ENCODE measurements at places on chromosomes 16 and 17.

DNA sequence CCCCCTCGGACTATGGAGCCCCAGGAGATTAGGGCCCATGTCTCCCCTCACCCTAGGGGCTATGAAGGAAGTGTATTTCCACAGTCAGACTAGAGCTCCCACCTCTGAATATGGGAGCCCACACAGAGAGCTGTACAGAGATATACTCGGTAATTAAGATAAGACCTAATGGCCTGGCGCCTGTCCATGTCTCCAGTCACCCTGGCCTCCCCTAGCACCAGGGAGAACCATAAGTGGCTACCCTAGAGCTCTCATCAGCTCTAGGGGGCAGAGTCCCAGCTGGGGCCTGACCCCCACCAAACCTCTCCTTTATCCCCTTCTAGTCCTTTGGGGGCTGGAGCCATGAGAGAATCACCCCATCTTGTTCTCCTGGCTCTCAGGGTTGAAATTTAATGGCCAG, 2.4 kb downstream of the TMEM101 start:
- no peak for DNase-seq

GRCh38 chr17:77479372-77480198, 338.8 kb downstream of the SEC14L1 start:
- no peak for DNase-seq

- no peak for DNase-seq
Observed at GRCh38 chr17:3695129-3695722, 729 bp downstream of the P2RX5 start.

DNA sequence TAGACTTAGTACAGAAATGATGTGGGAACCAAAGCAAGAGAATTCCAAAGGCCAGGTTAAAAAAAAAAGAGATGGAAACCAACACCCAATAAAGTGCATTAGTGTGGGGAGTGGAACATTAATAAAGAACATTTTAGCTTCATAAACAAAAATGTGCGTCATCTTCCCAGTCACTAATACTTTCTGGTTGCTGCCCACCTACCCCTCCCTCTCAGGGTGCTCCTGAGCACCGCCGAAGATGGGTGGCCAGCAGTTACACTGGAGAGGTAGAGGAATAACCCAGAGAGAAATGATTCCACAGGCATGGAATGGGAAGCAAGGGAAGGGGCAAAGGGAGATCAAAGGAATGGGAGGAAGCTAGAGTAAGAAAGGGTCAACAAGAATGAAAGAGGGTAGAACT, 6.0 kb upstream of the CHD3 start:
- DNase-seq, result no peak

- no peak for DNase-seq
Observed at GRCh38 chr17:82334622-82335394, 1.2 kb upstream of the SECTM1 start.

- no peak for DNase-seq
Observed at GRCh38 chr17:9009737-9010136, 11.6 kb upstream of the NTN1 start.

DNA sequence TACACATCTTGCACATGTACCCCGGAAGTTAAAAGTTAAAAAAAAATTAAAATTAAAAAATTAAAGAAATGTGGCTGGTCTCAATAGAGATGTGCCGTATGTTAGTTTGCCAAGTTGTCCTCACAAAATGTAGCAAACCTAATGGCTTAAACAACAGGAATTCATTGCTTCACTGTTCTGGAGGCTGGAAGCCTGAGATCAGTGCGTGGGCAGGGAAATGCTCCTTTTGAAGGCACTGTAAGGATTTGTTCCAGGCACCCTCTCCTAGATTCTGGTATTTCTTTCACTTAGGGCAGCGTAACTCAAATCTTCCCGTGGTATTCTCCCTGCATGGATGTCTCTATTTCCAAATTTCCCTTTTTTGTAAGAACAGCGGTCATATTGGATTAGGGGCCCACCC, 32.7 kb upstream of the MON1B start:
- DNase-seq, result no peak

DNA sequence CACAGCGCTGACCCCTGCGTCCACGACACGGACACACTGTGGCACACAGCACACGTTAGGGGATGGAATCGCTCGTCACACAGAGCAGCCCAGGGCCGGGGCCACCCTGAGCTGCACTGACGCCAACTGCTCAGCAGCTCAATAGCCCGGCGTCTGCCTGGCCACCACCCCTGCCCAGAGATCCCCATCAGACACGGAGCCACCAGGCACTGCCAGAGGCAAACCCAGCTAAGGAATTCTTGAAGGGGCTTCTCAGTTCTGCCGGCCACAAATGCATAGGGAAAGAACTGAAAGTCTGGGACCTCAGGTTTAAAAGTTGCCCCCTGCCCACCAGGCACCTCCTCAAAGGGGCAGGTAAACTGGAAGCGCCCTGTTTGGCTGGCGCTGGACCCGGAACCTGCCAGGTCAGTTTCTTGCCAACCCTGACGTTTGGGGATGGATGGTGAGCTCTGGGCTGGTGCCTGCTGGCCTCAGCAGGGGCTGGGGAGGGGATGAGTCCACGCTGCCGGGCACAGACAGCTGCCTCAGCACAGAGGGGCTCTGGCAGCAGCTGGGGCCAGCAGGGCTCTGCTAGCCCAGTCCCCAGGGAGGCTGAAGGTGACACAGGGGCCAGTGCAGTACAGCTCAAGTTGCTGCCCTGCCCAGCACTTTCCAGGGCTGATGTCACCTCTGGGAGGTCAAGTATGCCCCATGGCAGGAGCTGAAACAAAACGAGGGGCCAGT, 33.2 kb downstream of the TIMM22 start:
- no peak for DNase-seq

GRCh38 chr17:6177941-6178694, 107.9 kb downstream of the WSCD1 start:
- no peak for DNase-seq

DNA sequence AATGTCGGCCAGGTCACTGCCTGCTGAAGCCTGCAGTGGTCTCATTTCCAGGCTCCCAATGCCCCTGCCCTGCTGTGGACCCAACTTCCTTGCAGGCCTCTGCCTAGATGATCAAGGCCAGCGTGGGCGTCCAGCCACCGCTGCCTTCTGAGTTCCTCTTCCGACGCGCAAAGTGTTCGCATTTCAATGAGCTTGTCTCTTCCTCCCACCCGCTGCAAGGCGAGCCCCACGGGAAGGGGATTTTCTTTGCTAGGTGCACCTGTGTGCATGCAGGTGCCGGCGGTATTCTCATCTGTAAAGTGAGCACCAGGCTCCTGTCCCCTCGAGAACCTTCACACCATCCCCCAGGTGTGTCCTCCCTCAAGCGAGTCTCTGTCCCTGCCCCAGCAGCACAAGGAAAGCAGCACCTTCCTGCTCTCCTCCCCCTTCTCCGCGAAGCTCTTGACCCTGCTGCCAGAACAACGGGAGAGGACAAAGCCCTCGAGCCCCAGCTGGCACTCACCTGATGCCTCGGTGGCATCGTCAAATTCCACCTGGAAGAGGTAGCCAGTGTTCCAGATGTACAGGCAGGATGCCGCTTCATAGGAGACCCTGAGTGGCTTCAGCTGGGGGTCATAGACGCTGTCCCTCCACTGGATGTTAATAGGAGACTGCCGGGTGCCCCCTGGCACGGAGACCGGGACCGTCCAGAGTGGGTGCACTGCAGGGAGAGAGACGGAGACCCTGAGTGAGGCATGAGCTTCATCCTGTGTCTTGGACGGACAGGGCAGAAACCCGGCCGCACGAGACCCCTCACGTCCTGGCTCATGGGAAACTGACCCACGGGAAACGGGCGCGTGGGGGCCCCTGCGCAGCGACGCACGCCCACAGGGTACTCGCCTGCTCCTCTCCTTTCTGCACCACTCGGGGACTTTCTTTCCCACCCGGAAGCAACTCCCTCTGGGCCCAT, 9.8 kb downstream of the CA5A start:
- no peak for DNase-seq

DNA sequence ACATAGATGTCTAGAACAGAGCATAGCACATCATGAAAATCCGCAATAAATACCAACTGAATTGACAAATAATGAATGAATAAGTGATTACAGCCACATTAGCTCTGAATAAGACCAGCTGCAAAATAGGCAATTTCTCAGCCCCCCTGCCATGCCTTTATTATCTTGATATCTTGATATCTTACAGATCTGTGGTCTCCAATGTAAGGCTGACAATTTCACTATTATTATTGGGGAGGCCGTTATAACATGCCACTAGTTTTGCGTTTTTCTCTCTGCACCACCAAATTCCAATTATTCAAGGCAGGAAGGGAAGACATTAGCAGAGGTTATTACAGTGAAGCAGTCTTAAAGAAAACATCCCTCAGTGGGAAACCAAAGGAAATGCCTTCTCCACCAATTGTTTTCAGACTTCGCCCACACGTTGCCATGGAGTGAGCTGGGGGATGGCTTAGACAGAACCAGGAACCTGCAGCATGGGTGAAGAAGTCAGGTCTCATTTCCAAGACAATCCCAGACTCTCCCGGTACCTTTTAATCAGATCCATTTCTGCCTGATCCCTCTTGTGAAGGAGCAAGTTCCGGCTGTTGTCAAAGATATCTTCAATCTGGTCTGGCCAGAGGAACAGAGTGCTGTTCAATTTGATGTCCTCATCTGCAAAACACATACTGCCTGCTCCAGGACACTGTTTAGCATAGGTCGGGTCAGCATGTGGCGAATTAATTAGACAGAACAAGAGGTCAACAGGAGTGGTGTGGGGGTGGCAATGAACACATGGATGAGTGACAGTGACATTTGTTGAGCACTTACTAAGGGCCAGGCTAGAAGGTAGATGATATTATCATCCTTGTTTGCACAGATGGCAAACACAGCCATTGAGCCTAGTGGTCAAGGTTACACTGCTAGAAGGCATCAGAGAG, 46.4 kb downstream of the DNAH3 start:
- DNase-seq, result no peak

DNA sequence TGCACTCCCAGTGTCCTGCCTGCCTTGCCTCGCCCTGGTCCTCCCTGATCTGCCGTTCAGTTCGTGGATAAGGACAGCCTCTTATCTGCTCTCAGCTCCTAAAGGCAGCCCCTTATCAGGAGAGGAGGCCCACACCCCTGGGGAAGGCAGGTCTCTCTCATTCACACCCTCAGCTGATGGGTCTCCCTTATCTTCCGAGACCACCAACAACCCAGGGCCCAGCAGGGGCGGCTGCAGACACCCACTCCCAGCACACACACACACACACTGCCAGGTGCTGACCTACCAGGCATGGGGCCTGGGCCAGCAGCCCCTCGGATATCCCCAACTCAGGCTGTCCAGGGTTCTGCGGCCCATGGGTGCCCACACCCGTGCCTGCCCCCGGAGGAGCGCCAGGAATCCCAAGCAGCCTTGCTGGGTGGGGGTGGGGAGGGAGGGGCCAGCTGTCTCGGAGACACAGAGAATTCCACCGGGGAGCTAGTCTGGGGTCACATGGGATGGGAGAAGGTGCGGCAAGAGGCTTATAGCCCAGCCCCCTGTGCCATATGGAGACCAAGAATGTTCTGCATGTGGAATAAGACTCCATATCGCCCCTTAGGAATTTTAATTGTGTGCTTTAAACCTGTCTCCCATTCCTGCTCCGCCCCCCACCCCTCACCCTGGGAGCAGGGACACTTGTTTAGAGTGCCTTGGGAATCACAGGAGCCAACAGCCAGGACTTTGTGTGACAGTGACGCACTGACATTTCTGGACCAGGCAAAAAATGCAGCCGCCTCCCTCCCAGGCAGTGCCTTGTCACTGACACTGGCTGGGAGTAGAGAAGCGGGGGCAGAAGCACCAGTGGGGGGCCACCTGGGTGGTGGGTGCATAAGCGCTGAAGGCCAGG, 41.9 kb upstream of the EMP2 start:
- DNase-seq, result no peak

- DNase-seq, result no peak
Observed at GRCh38 chr17:66582373-66583111, 252.4 kb upstream of the CACNG5 start.

DNA sequence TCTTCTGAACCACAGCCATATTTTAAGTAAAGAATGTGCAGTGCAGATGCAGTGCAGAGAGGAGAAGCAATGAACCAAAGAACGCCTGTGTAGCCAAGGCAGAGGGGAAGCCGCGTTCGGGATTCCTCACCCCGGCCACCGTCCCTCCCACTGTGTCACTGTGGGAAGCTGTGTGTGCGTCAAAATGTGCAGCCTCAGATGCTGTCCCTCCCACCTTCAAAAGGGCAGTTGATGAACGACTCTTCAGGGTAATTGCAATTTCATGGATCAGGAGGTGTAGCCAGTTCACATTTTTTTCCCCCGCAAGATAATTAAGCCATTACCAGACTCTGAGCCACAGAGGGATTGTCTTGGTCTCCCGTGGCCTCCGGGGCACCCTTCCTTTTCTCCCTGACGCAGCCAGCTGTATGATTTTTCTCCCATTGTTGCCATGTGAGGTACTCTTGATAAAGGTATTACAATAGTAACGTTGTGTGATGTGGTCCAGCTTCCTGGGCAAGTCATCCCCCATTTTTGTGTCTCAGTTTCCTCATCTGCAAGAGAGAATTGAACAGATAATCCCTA, 190.0 kb downstream of the FOXL1 start:
- DNase-seq, result no peak

DNA sequence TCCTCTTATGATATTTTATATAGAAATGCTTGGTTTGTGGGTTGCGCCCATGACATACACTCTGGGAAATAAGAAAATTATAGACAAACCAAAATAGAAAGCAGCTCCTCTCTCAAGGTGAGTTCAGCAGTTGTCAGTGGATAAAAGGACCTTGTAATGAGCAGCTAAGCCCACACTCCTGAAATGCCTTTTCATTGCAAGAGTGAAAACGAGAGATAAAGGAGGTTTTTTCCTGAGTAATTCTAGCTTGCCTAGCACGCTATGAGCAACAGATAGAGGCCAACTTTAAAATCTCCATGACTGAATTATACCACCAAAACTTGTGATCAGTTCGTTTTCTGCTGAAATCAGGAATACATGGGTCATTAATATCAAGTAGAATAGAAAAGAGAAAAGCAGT, 261.8 kb upstream of the CACNG5 start:
- DNase-seq, result no peak

GRCh38 chr17:19958023-19958422, 19.6 kb downstream of the AKAP10 start:
- DNase-seq, result no peak

DNA sequence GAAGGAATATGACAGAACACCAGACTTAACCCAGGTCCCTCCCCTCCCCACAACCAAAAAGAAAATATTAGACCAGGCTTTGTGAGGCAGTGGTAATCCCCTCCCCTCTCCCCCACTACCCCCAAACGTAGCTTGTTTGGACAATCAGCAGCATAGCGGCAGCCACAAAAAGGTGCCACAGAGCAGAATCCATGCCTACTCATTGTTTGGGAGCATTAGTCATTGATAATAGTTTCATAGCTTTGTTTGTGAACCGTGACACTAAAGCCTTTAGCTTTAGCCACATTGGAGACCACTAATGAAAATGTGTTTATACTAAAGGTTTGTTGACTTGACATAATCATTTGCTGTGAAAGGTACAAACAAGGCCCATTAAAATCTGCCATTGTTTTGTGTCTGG, 65.1 kb downstream of the NUP93 start:
- no peak for DNase-seq

GRCh38 chr16:8673611-8674412, 605 bp upstream of the ABAT start:
- no peak for DNase-seq

GRCh38 chr17:43671031-43671692, 9.4 kb upstream of the MEOX1 start:
- no peak for DNase-seq
